ENCODE measurements at places on chromosomes 3 and 15.

GRCh38 chr3:169668072-169668956 is 4.8 kb upstream of the MECOM start:
- DNase-seq = peak; percentile 33

DNA sequence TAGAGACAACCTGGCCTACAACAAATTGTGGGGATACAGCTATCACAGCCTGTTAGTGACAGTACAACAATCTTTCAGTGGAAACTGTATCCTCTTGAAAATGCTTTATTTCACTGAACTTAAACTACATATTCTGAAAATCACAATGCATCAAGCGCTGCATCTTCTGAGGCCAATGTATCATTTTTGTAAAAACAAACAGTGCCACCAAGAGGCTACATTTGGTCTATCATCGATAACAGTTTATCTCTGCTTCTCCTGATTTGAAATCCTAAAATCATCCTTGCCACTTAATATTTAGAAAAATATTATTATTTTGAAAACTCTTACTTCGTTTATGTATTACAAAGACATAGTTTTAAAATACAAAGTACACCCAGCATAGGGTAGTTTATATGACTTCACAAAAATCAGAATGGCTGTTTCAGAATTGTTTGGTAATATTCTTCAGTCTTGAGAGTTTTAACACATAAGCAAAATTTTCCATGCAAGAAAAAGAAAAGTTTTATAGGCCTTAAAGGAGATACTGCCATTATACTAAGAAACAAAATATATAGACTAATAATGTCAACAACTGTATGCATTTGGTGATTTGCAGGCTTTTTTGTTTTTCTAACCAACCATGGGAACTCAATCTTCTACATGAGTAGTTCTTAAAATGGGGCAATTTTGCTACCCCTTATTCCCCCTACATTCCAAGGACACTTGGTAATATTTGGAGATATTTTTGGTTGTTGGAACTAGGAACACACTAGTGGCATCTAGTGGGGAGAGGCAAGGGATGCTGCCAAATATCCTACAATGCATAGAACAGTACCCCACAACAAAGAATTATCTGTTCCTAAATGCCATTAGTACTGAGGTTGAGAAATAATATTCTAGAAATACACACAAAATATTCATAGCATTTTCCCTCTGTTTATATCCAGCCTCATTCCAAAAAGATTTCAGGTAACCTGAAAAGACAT is 42.3 kb downstream of the WDR72 start:
- no peak for DNase-seq

DNA sequence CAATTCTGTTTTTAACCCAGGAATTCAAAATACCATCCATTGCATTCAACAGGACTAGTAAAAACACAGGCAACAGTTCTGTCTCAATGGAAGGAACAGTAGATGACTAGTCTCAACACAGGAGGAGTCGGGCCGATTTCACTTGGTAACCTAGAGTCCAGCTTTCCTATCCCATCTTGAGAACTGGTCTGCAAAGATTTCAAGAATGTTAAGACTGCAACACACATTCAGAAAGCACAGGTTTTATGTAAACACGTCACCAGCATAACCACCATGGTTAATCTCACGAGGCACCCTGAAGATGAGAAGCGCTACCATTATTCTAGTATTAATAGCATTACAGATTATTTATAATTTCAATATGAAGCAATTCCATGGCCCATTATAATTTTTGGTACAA is 22.0 kb downstream of the UQCC5 start:
- no peak for DNase-seq

GRCh38 chr15:39300451-39301153 is 280.3 kb upstream of the THBS1 start:
- DNase-seq = no peak

- no peak for DNase-seq
These were observed 173.3 kb downstream of the TMEM108 start for GRCh38 chr3:133211449-133211848.

GRCh38 chr3:52434491-52435115 is 10.3 kb downstream of the SEMA3G start:
- peak; percentile 21 for DNase-seq

DNA sequence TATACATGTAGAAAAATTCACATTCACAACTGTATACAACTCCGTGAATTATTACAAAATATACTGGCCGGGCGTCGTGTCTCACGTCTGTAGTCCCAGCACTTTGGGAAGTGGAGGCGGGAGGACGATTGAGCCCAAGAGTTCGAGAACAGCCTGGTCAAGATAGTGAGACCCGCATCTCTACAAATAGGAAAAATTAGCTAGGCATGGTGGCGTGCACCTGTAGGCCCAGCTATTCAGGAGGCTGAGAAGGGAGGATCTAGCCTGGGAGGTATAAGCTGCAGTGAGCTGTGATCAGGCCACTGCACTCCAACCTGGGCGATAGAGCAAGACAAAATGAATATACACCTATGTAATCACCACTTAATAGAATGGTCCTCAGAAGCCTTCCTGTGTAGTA is 1.3 kb downstream of the RAD51 start:
- no peak for DNase-seq

DNA sequence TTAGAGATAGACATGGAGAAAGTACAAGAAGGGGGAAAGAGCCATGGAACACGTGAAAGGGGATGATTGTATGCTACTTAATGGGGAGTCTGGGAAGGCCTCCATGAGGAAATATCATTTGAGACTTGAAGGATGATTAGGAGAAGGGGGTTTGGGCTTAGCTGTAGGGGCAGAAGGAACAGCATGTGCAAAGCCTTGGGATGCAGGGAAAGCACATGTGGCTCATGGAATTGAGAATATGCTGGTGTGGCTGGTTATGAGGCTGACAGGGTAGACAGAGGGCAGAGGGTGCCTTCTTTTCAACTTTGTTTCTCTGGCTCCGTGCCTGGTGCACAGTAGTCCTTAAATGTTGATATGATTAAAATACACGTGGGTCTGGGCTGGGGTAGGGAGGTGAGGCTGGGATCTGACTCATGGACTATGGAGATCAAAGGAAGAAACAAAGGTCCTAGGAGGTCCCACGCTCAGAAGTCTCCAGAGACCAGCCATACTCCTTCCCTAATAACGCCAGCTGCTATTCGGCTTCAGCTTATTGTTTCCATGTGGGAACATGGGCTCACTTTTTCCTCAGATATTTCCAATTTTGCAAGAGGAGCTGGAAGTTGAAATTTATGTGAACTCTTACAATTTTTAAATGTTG is 1.1 kb downstream of the GTF2E1 start:
- no peak for DNase-seq

- no peak for DNase-seq
These were observed 213.4 kb upstream of the TBL1XR1 start for GRCh38 chr3:177410730-177411129.

DNA sequence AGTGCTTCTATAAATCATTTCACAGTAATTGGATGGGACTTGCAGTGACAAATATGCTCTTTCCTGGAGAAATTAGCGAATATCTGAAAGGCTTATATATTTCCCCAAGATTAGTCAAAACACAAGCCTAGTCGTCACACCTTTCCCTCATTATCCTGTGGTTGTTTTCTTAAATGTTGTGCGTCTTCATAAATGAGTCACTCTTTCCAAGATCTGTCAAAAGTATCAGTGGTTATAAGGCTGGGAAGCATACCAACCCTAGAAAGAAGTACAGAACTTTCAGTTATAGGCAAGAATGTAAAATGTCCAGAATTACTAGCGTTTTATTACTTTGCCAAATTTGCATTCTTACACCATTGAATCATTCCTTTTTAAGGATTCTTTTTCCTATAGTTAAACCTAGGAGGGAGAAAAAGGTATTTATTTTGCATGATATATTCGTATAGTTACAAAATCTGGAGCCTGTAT is 33.6 kb downstream of the TMEM212 start:
- no peak for DNase-seq

DNA sequence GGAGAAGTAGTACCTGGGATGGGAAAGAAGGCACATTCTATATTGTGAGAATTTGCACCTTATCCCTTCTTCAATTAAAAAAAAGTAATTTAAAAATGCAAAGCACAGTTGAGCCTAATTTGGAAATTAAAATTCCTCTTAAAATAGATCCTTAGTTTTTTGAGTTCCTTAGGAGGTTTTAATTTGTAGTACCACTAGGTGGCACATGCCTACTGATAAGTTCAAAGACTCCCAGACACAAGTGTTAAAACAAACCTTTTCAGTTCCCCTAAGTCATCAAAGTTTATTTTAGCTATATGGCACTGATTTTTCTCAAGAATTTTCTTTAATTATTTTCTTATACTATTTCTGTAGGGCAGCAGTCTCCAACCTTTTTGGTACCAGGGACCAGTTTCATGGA is 127.6 kb upstream of the AZI2 start:
- DNase-seq = no peak

All from ovary (tissue), 10 donors.